Heart right ventricle (tissue), 16 donors: ENCODE measurements at places on chromosomes 16 and 17. TPM values are rescaled to one million over a fixed set of nuclear protein-coding genes. Genes with fewer than 3 reads are reported as not detected.

The BBS2 gene
- 74.6 TPM for total RNA-seq

The DLG4 gene
- total RNA-seq: 17.4 TPM

The RARA gene
- 17.8 TPM for total RNA-seq

DNA sequence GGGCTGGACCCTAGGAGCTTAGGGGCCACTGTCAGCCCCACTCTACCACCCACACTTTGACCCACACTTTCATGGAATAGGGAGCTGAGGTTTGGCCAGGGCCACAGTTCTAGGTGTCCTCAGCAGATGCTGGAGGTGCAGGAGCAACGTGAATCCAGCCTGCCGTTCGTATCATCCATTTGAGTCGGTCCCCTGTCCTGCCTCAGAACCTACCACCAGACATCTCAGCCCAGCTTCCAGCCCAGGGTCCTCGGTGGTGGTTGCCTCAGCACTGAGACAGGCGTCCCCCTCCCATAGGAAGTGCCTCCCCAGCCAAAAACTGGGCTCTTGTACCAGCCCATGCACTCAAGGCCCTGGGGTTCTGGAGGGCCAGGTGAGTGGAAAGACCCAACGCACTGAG is 359 bp upstream of the ITGAE start:
- no peak for DNase-seq

GRCh38 chr17:11238705-11239104 is 2.3 kb upstream of the SHISA6 start:
- no peak for DNase-seq

GRCh38 chr16:74561626-74562025 is 45.3 kb downstream of the GLG1 start:
- DNase-seq: no peak
